ENCODE measurements at places on chromosomes 2 and 18. TPM values are rescaled to one million over a fixed set of nuclear protein-coding genes. Genes with fewer than 3 reads are reported as not detected.

Gene RAPGEF4
- not detected for polyA plus RNA-seq

- DNase-seq: no peak
These were observed 15.7 kb downstream of the C2orf69 start for GRCh38 chr2:199926806-199927205.

DNA sequence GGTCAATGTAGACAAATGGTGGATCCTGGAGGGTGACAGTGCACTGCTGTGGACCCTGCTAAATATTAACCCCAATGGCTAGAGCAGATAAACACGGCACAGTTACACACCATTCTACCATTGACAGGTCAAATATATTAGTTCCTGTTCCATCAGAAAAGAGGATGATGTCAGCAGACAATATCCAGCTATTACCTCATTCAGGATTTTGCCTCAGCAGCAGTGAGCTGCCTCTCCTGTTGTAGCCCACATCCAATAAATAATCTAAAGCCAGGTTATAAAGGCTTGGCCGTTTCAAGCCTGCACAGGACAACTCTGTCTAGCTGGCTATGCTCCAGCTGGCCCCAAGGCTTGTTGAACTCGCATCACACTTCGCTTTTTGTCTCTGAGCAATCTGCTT is 31.6 kb upstream of the NETO1 start:
- no peak for DNase-seq

DNA sequence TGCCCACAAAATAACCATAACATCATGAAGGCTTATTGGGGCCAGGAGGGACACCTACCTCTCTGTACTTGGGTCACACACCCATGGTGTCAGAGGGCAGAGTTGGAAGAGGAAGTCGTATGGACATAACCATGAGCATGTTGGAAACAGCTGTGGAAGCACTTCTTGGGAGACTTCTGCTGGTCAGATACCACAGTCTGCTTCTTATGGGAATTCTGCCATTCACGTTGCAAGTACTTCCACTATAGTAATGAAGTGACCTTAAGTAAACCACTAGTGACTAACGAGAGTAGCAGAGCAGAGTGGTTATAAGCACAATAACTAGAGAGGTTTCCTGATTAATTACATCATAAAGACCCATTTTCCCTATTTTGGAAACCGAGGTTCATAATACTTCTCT is 61.1 kb upstream of the TFPI start:
- DNase-seq: no peak

Gene SP9
- not detected for polyA plus RNA-seq

- no peak for DNase-seq
These were observed 41.4 kb upstream of the ROCK2 start for GRCh38 chr2:11385847-11386246.

GRCh38 chr2:9178904-9179571 is 27.6 kb upstream of the ASAP2 start:
- DNase-seq: no peak

Gene GMPPA
- polyA plus RNA-seq: 11.8 TPM

- DNase-seq: no peak
These were observed 310.7 kb downstream of the TNS1 start for GRCh38 chr2:217691920-217692666.

DNA sequence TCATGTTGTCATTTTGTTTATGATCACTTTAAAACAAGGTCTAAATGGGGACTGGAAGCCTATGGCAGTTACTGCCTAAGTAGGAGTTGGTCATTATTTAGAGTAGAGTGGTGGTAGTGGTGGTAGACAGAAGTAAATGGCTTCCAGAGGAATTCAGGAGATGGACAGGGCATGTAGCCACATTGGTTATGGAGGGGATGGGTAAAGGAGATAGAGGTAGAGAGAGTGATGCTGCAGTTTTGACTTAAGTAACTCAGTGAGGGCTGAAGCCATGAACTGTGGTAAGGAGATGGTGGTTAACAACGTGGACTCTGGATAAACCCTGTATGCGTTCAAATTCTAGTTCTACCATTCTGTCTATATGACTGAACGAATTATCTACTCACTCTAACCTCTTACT is 61.6 kb upstream of the NOSTRIN start:
- no peak for DNase-seq

GRCh38 chr18:77905011-77905410 is 655.4 kb downstream of the GALR1 start:
- DNase-seq: no peak

GRCh38 chr2:134522496-134523455 is 196.0 kb downstream of the TMEM163 start:
- no peak for DNase-seq

- no peak for DNase-seq
These were observed 171.6 kb downstream of the LDLRAD4 start for GRCh38 chr18:13390196-13390595.

Data from naive thymus-derived CD4-positive, alpha-beta T cell (primary cell).